ENCODE measurements at places on chromosomes 7 and 10.

- no peak overlapping the region for H3K4me3 ChIP-seq
- DNase-seq: no peak
- peaks cover 12% of the 10 kb centered on the region for H3K4me1 ChIP-seq
- H3K27me3 ChIP-seq: no peaks in the 10 kb centered on the region
Measured at GRCh38 chr10:72344932-72345331, 9.8 kb downstream of the DNAJB12 start.

DNA sequence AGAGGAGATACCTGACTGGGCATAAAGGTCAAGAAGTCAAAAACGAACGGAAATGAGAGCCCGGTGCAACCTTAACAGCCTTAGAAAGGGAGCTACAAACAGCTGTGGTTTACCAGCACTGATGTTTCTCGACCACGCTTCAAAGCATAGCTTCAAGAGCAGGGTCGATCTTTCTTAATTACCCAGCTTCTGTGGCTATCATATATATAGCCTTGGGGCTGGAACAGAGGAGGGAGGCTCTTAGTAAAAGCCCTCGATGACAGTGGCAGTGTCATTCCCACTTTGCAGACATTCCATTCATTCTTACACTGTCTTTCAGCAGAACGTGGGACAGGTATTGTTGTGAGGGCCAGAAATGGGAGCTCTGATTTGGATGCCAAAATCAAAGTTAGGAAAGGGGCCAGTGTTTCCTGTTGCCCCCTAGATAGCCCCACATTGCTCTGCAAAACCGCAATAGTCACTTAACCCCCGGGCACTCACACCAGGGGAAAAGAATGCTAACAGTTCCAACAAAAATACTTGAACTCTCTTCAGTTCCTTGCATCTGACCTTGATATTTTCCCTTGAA, 141.5 kb downstream of the MTPAP start:
- no peaks in the 10 kb centered on the region for H3K36me3 ChIP-seq
- peak overlapping the region; percentile 32 for H3K27ac ChIP-seq
- DNase-seq: no peak
- no peaks in the 10 kb centered on the region for H3K27me3 ChIP-seq

- H3K4me1 ChIP-seq: peaks cover 36% of the 10 kb centered on the region
- H3K27me3 ChIP-seq: peaks cover 5% of the 10 kb centered on the region
- peaks cover 13% of the 10 kb centered on the region for H3K36me3 ChIP-seq
- no peak for DNase-seq
Measured at GRCh38 chr10:21514129-21514817, 11.2 kb downstream of the SKIDA1 start.

- peaks cover 9% of the 10 kb centered on the region for H3K27me3 ChIP-seq
- H3K27ac ChIP-seq: no peak overlapping the region
- peak; percentile 37 for DNase-seq
- H3K4me3 ChIP-seq: no peak overlapping the region
Measured at GRCh38 chr10:78875932-78876331, 192.8 kb upstream of the ZMIZ1 start.

DNA sequence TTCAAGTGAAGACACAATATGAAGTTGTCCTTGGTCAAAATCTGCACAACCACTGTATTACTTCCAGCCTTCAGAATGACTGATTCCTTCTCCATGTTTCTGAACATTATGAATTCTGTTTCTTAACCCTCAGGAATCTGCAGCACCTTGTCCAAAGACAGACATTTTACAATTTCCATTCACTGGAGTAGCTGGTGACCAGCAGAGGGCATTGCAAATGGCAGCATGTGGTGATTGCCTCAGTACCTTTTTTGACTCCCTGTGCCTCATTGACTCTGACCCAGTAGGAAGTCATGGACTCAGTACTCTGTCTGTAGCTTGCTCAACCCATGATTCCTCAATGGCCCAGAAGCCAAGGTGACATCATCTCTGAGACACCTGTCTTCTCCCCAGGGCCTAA, 879 bp upstream of the VPS41 start:
- H3K27ac ChIP-seq: no peak overlapping the region
- DNase-seq: no peak

DNA sequence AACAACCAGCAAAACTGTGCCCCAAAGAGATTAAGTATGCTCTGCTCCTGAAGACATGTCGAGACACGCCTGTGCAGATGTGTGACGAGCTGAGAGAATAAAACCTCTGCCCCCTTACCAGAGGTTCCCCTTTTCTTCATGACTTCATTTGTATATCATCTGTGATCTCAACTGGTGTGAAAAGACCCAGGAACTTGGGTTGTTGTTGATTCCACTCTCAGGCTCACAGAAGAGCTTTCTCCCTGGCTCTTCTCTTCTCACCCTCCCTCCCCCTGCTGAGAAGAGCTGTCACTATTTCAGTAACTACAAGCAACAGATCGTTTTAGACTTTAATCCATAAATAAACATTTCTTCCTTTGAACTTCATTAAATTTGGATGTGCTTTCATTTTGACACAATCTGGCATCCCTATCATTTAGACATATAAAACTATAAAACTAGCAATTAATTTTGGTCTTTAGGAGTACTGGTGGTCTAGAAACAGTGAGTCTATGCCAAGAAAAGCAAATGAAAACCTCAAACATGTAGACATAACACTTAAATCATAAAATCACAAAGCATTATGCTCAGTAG, 179.3 kb upstream of the FZD8 start:
- DNase-seq: no peak
- H3K4me1 ChIP-seq: peaks cover 7% of the 10 kb centered on the region
- H3K27ac ChIP-seq: no peak overlapping the region
- H3K36me3 ChIP-seq: no peaks in the 10 kb centered on the region
- no peaks in the 10 kb centered on the region for H3K27me3 ChIP-seq

GRCh38 chr7:1698951-1699350, 28.9 kb downstream of the ELFN1 start:
- H3K4me1 ChIP-seq: peaks cover 12% of the 10 kb centered on the region
- no peak overlapping the region for H3K4me3 ChIP-seq
- peaks cover 18% of the 10 kb centered on the region for H3K27me3 ChIP-seq
- no peak overlapping the region for H3K27ac ChIP-seq
- H3K36me3 ChIP-seq: no peaks in the 10 kb centered on the region
- no peak for DNase-seq

DNA sequence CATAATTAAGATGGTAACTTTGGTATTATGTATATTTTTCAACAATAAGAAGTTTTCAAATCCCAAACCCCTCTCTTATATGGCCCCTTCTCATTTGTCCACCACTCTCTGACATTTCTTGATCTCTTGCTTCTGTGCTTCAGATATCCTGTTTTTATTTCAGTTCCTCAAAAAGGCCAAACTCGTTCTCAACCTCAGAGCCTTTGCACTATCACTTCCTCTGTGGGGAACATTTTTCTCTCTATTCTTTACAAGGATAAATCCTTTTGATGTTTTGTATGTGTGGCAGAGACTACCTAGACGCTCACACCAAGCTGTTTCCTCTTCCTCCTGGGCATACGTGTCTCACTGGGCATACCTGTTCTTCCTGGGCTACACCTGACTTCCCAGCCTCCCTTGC, 54.2 kb upstream of the FRMD4A start:
- H3K27ac ChIP-seq: no peak overlapping the region
- H3K27me3 ChIP-seq: peaks cover 21% of the 10 kb centered on the region
- no peak overlapping the region for H3K4me3 ChIP-seq
- no peaks in the 10 kb centered on the region for H3K4me1 ChIP-seq
- H3K36me3 ChIP-seq: no peaks in the 10 kb centered on the region
- no peak for DNase-seq

- no peaks in the 10 kb centered on the region for H3K36me3 ChIP-seq
- no peak for DNase-seq
- peaks cover 2% of the 10 kb centered on the region for H3K27me3 ChIP-seq
- H3K4me3 ChIP-seq: no peak overlapping the region
- no peaks in the 10 kb centered on the region for H3K4me1 ChIP-seq
Measured at GRCh38 chr7:151313857-151314256, 27.8 kb upstream of the NUB1 start.

DNA sequence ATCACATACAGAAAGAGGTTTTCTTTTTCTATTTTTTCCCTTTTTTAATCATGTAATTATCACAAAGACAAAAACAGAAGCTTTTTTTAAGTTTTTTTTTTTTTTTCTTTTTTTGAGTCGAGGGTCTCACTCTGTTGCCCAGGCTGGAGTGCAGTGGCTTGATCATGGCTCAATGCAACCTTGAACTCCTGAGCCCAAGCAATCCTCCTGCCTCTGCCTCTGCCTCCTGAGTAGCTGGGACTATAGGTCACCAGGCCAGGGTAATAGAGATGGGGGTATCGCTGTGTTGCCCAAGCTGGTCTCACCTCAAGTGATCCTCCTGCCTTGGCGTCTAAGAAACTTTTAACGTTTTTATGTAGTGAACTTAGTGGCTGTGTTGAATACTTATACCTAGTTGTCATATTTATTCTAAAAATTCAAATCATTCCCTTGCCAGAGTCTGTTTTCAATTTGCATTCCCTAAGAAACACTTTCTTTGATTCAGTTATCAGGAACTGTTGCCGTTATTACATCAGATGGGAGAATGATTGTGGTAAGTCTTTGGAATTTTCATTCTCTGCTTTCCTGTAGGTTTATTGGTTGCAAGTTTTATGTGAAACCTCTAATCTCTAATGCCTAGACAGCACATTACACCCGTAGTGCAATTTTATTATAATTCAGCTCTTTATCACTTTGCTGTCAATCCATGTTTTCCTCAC, 1.3 kb downstream of the LSM8 start:
- peak overlapping the region; percentile 99 for H3K4me3 ChIP-seq
- H3K36me3 ChIP-seq: peaks cover 32% of the 10 kb centered on the region
- peak overlapping the region; percentile 75 for H3K27ac ChIP-seq
- peaks cover 41% of the 10 kb centered on the region for H3K4me1 ChIP-seq

DNA sequence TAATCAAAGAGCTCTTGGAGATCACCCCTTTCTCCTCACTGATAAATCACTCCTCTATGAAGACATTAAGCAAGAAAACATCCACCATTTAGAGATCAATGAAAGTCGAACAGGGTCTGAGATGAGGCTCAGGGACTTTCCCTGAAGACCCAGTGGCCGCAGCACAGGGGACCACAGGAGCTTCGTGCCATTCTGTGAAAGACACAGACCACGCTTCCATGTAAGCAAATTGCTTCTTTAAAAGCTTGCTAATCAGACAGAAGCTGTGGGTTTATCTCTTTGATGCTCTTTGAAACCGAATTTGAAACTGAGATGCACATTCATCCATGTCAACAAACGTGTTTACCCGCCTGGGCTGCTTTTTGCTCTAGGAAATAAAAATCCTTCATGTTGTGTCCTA, 231.9 kb upstream of the PPP2R2D start:
- H3K27me3 ChIP-seq: peaks cover 14% of the 10 kb centered on the region
- H3K36me3 ChIP-seq: no peaks in the 10 kb centered on the region
- no peak overlapping the region for H3K4me3 ChIP-seq
- DNase-seq: no peak
- H3K27ac ChIP-seq: no peak overlapping the region

GRCh38 chr10:123160311-123160980, 6.2 kb downstream of the BUB3 start:
- H3K27ac ChIP-seq: no peak overlapping the region
- no peak for DNase-seq
- peaks cover 27% of the 10 kb centered on the region for H3K4me1 ChIP-seq

DNA sequence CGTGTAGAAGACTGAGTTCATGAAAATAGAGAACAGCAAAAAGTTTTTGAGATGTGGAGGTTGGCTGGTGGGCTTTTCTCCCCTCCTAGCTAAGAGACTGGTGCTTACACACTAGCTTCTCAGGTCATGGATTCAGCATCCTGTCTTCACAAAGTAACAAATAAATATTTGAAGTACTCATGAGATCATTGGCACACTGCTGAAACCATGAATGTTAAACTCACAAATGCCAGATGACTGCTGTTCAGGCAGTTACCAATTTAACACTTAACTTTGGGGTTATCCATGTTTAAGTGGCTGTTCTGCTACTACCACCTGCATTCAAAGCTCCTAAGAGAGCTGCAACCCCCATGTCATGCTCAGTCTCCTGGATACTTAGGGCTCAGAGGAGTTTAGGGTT, 119.0 kb upstream of the BET1 start:
- no peak overlapping the region for H3K4me3 ChIP-seq
- peaks cover 12% of the 10 kb centered on the region for H3K27me3 ChIP-seq
- DNase-seq: no peak
- H3K36me3 ChIP-seq: no peaks in the 10 kb centered on the region
- no peak overlapping the region for H3K27ac ChIP-seq
- H3K4me1 ChIP-seq: peaks cover 7% of the 10 kb centered on the region

GRCh38 chr7:128422842-128423241, 13.1 kb upstream of the IMPDH1 start:
- H3K27ac ChIP-seq: no peak overlapping the region
- H3K36me3 ChIP-seq: no peaks in the 10 kb centered on the region
- H3K4me3 ChIP-seq: no peak overlapping the region
- peaks cover 8% of the 10 kb centered on the region for H3K27me3 ChIP-seq

DNA sequence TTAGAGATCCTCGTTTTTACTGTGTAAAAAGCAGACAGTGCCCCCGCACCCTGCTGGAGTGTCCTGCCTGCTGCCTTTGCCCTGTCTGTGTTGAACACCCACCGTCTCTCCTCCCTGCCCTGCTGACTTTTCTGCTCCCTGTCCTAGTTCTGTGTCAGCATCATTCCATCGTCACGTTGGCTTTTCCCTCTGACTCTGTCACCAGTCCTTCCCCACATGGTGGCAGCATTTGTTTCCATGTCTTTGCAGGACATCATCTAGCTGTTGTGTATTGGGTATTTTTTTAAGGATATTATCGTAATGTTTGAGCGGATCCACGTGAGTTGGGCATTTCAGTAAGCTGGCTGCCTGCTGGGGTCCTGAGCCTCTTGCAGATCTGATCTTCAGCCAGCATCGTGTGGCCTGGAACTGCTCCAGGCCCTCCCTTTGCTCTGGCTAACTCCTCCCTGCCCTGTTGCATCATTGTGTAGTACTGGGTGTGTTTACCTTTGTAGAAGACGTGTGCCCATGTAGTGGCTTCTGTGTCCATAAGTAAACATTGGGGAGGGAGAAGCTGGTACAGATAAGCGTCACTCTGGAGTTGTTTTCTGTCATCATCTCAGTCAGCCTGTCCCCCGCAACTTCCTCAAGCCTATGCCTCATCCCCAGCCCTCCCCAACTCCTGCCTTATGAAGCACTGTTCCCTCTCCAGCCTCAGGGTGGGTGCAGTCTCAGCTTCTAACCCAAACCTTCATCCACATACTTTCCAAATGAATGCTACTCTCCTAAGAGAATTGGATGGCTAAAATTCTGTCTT, 44.3 kb downstream of the TRRAP start:
- peaks cover 36% of the 10 kb centered on the region for H3K36me3 ChIP-seq
- H3K27me3 ChIP-seq: no peaks in the 10 kb centered on the region
- H3K4me1 ChIP-seq: no peaks in the 10 kb centered on the region
- H3K4me3 ChIP-seq: no peak overlapping the region
- no peak overlapping the region for H3K27ac ChIP-seq
- DNase-seq: no peak

DNA sequence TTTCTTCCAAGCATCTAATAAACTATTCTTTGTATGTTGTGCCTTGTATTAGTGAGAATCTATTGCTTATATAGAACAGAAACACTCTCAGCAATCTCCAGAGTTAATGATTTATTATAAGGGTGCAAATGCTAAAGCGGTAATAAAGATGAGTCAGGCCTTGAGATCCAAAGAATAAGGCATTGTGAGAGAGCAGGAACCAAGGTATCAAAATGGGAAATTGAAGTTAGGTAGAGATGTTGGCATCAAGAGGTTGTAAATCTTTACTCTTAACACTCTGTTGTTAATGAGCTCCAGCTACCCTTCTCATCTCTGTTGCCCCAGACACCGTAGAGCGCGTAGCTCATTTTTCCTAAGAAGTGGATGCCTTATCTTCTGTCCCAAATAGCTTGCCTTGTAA, 375.2 kb downstream of the ARL4A start:
- no peaks in the 10 kb centered on the region for H3K36me3 ChIP-seq
- H3K4me1 ChIP-seq: no peaks in the 10 kb centered on the region
- no peak overlapping the region for H3K27ac ChIP-seq

GRCh38 chr7:105024734-105025133, 10.7 kb downstream of the KMT2E start:
- peak overlapping the region; percentile 21 for H3K27ac ChIP-seq
- DNase-seq: no peak
- H3K27me3 ChIP-seq: no peaks in the 10 kb centered on the region
- H3K4me3 ChIP-seq: no peak overlapping the region
- H3K36me3 ChIP-seq: peaks cover 9% of the 10 kb centered on the region
- peaks cover 38% of the 10 kb centered on the region for H3K4me1 ChIP-seq
